DMS79 treated with DMSO at 0.1 percent for 48 hours (cell line): ENCODE measurements at places on chromosomes 2 and 18.

- no peak for DNase-seq
These were observed 162.2 kb downstream of the BAZ2B start for GRCh38 chr2:159454185-159454584.

- no peak for DNase-seq
These were observed 82.0 kb upstream of the RANBP2 start for GRCh38 chr2:108637304-108637669.

DNA sequence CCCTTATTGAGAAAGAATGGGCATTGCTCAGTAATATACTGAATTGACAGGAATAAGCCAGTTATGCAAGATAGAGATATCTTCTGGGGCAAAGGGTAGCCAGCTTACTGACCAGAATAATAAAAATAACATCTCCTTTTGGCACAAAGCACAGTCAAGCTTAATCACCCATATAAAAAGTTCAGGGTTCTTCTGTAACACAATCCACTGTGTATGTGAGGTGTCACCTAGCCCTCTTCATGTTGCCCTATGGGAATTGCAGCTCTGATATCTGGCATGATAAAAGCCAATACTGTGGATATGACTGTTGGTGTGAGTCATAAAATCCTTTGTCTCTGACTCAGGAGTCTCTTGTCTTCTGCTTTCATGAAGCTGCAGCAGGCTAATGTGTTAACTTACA, 90.8 kb downstream of the DSEL start:
- no peak for DNase-seq

GRCh38 chr2:240460781-240461431, 25.4 kb downstream of the GPC1 start:
- DNase-seq: no peak

- DNase-seq: peak; percentile 27
These were observed 156.6 kb downstream of the DYSF start for GRCh38 chr2:71609958-71610357.

- DNase-seq: no peak
These were observed 234.8 kb downstream of the NDUFA10 start for GRCh38 chr2:239790313-239790712.
